ENCODE measurements at places on chromosomes 5 and 9. TPM values are rescaled to one million over a fixed set of nuclear protein-coding genes. Genes with fewer than 3 reads are reported as not detected.
A peak's percentile ranks its signal among the peaks of the same experiment; 100 is the strongest.

DNA sequence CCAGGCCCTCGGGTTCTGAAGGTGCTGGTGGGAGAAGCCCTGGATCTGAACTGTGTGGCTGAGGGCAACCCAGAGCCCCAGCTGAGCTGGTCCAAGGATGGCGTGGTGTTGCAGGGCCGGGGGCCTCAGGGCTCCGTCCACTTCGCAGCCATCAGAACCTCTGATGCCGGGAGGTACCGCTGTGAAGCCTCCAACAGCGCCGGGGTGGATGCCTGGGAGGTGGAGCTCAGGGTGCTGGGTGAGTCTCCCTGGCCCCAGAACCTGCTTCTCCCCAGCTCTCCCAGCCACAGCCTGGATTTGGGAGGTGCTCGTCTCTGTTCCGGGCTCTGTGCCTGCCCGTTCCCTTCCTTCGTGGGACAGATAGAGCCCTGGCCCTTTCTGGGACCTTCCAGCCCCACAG is 75.6 kb downstream of the HMCN2 start:
- H3K36me3 ChIP-seq: no peaks in the 10 kb centered on the region
- no peak overlapping the region for H3K27ac ChIP-seq
- DNase-seq: no peak
- peaks cover 2% of the 10 kb centered on the region for H3K4me1 ChIP-seq
- H3K4me3 ChIP-seq: no peak overlapping the region

The PCSK5 gene
- 5.2 TPM for total RNA-seq

DNA sequence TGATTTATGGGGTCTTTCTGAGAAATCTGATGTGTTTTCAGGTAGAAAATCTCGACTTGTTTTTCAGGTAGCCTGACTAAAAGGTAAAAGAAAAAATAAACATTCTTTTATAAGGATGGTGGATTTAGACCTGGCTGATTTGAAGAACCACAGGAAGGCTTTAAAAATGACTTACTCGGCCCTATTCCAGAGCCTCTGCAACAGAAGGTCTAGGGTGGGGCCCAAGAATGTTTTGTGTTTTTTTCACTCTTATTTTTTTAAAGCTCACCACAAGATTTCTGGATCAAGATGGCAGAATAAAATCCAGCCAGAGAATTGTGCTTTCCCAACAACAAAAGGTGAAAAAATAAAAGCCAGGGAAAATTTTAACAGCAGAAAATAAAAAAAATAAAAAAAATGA is 59.1 kb downstream of the FNBP1 start:
- peaks cover 69% of the 10 kb centered on the region for H3K36me3 ChIP-seq
- H3K27ac ChIP-seq: peak overlapping the region; percentile 74
- H3K4me1 ChIP-seq: peaks cover 65% of the 10 kb centered on the region
- no peak for DNase-seq

The SCGB3A2 gene
- not detected for total RNA-seq

Data from activated CD8-positive, alpha-beta T cell treated with anti-CD3 and anti-CD28 coated beads for 36 hours (primary cell).